GM04504 (cell line): ENCODE measurements at places on chromosomes 12 and 14.
A peak's percentile ranks its signal among the peaks of the same experiment; 100 is the strongest.

DNA sequence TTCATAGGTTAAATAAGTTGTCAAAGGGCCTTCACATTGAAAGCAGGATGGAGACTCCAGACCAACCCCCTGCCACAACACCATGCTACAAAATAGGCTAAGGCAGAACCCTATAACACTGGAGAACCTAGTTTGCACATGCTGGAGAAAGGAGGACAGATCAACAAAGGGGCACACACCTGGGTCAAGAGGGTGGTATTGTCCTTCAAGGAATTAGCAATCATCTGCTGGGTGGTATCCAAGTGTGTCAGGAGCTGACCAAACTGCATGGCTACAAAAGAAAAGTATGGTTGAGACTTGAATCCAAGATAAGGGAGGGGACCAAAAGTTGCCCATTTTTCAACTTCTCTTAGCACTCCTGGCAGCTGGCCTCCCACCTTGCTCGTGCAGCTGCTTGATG lies 9.2 kb downstream of the MBD6 start:
- no peak for DNase-seq

GRCh38 chr12:59149995-59150642 lies 229.8 kb upstream of the LRIG3 start:
- DNase-seq, result peak; percentile 58

GRCh38 chr12:39621670-39622069 lies 2.1 kb upstream of the ABCD2 start:
- DNase-seq, result no peak

- no peak for DNase-seq
These were observed 621.2 kb upstream of the FBXO33 start for GRCh38 chr14:40053416-40053815.

DNA sequence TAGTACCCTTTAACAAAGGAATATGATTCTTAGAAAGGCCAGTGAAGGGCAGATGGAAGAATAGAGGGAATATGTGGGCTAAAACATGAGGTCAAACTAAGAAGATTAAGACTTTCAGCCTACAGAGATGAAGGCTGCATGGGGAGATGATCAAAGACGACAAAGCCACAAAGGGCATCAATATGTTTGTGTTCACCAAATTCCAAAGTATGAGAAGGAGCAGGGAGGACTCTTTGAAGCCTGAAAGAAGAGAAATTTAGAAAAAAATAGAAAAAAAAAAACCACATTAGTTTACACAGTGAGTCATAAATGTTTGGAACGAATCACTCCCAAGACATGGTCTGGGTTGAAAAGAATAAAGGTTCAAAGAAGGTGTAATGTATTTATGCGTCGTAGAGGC lies 131.8 kb downstream of the NEDD1 start:
- no peak for DNase-seq

DNA sequence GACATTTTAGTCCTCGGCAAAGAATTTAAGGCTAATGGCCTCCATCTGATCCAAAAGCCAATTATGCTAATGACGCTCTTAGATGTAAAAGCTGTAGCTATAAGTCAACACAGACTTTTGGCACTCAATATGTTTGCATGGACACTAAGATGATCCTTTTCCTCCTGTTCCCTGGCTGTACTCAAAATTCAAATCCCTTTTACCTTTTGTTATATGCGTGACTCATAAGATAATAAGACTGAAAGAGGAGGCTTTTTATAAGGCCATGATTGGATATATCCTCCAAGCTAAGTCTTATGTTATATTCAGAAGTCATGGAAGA lies 89.8 kb downstream of the PDZRN4 start:
- DNase-seq, result no peak

DNA sequence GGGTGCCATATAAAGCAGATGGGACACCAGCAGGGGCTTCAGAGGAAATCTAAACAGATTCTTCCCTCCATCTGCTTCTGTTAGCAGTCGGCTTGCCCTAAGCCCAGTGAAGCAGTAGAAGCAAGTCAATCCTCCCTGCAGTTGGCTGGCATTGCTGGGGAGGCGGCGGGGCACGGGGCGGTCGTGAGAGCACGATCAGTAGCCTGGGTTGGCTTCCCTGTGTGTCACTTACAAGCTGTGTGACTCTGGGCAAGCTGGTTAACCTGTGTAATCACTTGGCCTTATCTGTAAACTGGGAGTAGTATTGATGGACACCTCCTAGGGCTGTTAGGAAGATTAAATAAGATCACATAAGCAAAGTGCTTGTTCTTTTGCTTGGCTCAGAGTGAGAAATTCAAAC lies 19.4 kb downstream of the MYRFL start:
- DNase-seq, result no peak

GRCh38 chr12:56599797-56600196 lies 30.3 kb downstream of the BAZ2A start:
- no peak for DNase-seq

- DNase-seq, result peak; percentile 39
These were observed 84.1 kb upstream of the RESF1 start for GRCh38 chr12:31874961-31875608.

DNA sequence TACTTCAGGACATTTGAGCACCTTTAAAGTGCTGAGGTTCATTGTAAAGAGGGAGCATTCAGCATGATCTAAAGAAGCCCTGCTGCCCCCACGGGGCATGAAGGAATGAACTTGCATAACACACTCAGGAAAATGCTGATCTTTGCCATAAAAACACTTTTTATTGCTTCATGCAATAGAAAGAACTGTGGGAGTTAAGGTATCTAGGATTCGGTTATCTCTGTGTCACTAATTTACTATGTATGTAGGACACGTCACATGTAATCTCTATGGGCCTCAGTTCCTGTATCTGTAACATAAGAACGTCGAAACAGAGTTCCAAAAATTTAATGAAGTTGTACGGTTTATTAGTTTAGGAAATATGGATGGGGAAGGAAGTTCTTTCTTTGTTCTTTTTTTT lies 33.0 kb downstream of the BTBD7 start:
- no peak for DNase-seq

DNA sequence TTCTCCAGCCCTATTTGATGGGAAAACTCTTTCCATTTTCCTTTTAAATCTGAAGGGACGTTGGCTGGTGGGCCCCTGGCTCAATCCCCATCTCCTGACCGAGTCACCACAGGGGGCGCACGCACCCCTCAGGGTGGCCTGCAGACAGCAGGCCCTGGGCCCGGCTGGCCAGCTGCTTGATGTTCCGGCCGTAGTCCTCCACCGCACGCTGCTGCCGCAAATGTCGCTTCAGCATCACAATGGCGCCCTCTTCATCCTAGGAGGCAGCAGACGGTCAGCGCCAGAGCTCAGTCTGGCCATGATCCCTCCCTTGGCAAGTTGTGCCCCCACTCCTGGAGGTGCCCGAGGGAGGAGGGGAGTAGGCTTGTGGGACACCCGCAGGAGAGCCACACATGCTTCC lies 70.0 kb downstream of the PLEKHG3 start:
- DNase-seq, result no peak

DNA sequence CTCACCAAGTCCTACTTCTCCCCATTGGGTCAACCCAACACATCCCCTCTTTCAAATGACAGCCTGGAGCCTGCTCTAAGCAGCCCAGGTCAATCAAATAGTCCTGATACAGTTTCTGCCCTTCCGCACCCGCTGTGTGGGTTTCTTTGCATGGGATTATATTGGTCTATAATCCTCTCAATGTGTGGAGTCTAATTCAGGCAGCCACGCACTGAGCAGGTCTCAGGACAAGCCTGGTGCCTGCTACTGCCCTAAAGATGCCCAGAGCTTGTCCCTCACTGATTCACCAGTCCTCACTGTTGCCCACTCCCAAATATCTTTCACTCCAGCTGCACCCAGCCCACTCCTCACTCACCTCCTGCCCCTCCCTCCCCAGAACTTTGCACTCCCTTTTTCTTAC lies 16.4 kb downstream of the ACTN1 start:
- no peak for DNase-seq

DNA sequence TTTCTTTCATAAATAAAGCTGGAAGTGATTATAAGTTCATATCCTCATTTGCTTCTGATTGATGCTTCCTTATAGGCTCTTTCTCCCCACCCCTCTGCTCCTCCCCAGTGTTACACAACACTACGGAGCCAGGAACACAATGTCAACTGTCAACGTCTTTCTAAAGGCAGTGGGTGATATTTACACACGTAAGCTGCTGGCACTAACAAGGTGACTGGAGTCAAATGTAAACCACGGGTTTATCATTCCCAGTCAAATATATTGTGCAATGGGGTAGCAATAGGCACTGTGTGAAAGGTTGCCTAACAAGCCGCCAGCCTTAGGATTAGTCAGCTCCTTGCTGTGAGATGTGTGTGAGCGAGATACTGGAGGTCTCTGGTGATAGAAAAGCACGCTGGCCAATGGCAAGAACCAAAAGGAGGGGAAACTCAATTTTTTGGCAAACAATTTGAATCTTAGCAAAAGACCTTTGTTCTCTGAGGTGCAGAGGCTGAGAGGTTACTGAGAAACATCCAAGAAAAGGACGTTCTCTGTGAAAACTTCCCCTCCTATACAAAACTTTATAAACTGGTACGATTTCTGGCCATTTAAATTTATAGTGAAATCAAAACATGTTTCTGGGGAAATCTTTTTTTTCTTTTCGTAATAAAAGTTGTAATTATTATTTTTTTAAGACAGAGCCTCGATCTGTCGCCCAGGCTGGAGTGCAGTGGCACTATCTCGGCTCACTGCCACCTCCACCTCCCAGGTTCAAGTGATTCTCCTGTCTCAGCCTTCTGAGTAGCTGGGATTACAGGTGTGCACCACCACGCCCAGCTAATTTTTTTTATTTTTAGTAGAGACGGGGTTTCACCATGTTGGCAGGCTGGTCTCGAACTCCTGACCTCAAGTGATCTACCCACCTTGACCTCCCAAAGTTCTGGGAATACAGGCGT lies 22.3 kb upstream of the HECTD1 start:
- DNase-seq, result peak; percentile 89

- no peak for DNase-seq
These were observed 6.7 kb downstream of the SERPINA9 start for GRCh38 chr14:94469261-94469660.

DNA sequence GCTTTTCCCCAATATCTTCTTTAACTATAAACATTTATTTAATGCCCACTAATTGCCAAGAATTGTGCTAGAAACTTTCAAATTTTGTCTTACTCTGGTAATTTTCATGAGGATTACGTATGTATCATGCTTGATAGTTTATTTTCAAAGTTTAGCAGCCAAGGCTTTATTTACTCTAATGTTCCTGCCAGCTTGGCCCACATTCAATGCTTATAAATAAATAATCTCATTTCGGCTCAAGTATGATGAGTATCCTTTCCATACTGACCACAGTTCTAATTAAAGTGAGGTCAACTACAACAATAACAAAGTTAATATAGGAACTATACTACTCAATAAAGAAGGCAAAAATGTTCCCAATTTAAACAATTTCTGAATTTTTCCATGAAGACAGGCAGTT lies 259.2 kb downstream of the MED13L start:
- DNase-seq, result no peak

- DNase-seq, result no peak
These were observed 4.7 kb downstream of the CLEC2D start for GRCh38 chr12:9674226-9674590.

GRCh38 chr12:116880817-116881324 lies 370 bp downstream of the HRK start:
- no peak for DNase-seq

DNA sequence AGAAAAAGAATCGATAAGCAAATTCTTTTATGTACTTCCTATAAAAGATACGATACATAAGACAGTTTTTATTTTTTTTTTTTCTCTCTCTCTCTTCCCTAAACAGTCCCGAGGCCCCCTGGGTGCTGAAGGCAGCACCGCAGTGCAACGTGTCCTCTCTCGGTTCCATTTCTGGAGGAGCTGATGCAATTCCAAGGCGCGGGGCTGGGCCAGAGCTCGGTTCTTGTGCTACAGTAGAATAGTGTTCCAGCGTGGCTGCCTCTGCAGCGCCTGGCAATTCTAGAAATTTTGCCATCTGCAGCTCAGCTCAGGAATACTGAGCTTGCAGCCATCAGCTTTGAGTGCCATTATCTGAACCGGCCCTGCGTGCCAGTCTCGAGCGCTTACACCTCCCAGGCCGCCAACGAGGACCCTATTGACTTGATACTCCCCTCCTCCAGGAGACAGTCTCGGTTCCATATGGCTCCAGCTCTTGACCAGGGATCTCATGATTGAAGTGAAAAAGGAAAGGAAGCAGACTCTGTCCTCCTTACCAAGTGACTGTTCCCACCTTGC lies 630 bp downstream of the ALDH1L2 start:
- DNase-seq, result peak; percentile 59

GRCh38 chr14:37708481-37708880 lies 113.1 kb downstream of the TTC6 start:
- DNase-seq, result no peak

DNA sequence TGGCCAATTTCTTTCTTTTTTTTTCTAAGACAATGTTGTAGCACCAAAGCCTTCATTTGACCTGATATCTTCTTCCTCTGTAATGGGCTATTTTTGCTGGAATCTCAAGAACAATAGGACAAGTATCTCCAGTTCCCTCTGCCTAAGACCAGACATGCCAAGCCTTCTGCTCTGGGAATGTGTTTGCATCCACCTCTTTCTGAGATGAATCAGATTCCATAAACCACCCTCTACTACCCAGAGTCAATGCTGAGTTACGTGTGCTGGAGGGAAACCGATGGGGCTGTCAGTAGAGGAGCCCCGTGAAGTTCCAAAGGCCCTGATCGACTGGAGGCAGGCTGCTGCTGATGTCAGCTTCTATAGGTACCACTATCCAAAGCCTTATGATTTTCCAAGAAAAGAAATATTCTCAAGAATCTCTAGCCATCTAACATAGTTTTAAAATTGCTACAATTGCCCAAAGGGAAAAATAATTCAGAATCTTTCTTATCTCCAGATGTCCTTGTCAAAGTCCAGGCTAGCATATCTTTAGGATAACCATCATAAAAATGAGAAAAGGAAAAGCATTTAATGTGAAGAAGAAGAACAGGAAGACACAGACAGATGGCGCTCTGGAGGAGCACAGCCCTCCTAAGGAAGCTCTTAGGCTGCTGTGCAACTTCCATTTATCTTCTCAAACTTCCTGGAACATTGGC lies 101.9 kb downstream of the SLC8A3 start:
- DNase-seq, result no peak

GRCh38 chr12:92759634-92760268 lies 57.0 kb downstream of the PLEKHG7 start:
- DNase-seq, result peak; percentile 73

- DNase-seq, result no peak
These were observed 3.7 kb downstream of the SH2B3 start for GRCh38 chr12:111409403-111409779.

DNA sequence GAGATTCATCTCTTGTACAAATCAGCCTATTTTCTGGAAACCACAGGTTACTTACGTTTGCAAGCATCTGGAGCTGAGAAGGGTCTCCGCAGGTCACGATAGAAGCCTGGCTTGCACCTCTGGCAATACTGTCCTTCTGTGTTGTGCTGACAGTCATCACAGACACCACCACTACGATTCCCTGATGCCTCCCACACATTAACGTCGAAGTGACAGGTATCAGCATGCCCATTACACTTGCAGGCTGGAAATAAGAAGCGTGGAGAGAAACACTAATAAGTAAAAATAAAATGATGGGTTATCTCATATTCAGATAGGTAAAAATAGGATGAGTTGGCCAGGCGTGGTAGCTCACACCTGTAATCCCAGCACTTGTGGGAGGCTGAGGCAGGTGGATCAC lies 80.2 kb downstream of the NTN4 start:
- no peak for DNase-seq
